ENCODE measurements at places on chromosomes 7 and 10.

DNA sequence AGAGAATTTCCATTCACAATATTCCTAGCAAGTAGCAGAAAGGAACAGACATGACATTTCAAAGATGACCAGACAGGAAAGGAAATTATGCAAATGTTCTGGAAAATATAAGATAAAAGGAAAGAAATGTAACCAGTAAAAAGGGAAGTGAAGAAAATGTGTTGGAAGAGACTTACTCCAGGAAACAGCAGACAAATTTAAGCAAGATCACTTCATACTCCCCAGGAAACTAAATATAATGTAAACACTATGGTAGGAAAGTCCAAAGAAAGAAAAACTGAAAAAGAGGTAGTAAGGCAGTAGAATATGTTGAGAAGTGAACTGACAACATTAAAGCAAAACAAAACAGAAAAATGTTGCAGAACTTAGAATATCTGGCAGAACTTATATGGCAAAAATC is 6.4 kb upstream of the ST8SIA6 start:
- no peak for DNase-seq

GRCh38 chr7:3436746-3437145 is 135.7 kb downstream of the SDK1 start:
- DNase-seq, result peak; percentile 36

DNA sequence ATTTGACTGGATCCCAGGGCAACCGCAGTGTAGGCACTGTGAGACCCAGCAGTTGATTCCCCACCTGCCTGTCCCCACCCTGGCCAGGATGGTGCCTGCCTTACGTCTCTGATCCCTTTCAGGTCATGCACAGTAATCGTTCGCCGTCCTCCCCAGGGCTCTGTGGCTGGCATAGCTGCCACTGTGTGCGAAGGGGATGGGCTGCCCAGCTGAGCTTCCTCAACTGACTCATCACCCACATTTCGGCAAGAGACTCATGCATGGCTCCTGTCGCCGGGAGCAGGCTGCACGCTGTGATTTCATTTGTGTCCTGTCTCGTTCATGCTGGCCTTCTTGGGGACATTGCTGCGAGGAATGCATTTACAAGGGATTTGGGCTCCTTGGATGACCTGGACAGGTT is 252.4 kb downstream of the KLF6 start:
- DNase-seq, result no peak

DNA sequence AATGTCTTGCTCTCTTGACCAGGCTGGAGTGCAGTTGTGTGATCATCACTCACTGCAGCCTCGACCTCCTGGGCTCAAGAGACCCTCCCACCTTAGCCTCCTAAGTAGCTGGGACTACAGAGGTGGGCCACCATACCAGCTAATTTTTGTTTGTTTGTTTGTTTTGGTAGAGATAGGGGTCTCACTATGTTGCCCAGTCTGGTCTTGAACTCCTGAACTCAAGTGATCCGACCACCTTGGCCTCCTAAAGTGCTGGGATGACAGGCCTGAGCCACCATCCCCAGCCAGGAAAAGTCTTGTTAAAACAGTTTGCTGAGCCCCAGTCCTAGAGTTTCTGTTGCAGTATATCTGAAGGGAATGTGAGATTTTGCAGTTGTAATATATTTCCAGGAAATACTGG is 83.9 kb downstream of the SKIDA1 start:
- DNase-seq, result no peak

Measured in fibroblast of mammary gland (primary cell).